ENCODE measurements at places on chromosomes 6 and 20.

- no peak overlapping the region for H3K27ac ChIP-seq
- H3K36me3 ChIP-seq: no peaks in the 10 kb centered on the region
- H3K4me3 ChIP-seq: no peak overlapping the region
- DNase-seq: peak; percentile 42
- H3K4me1 ChIP-seq: 0 out of 2 replicates have a peak, but pooled peaks cover 8% of the 10 kb centered on the region
Observed at GRCh38 chr6:71531006-71531405, 242.4 kb downstream of the OGFRL1 start.

GRCh38 chr6:96391776-96392360 is 129.7 kb upstream of the UFL1 start:
- no peak overlapping the region for H3K27ac ChIP-seq
- H3K4me3 ChIP-seq: no peak overlapping the region
- no peaks in the 10 kb centered on the region for H3K4me1 ChIP-seq
- DNase-seq: peak; percentile 1

GRCh38 chr20:35166242-35166830 is 5.5 kb upstream of the PROCR start:
- no peak overlapping the region for H3K27ac ChIP-seq
- no peaks in the 10 kb centered on the region for H3K4me1 ChIP-seq
- no peak for DNase-seq
- H3K36me3 ChIP-seq: no peaks in the 10 kb centered on the region

- H3K27me3 ChIP-seq: no peaks in the 10 kb centered on the region
- H3K36me3 ChIP-seq: no peaks in the 10 kb centered on the region
- H3K27ac ChIP-seq: no peak overlapping the region
- no peak for DNase-seq
- peak overlapping the region; percentile 92 for H3K4me3 ChIP-seq
Observed at GRCh38 chr6:32174416-32174815, 1.5 kb downstream of the AGPAT1 start.

DNA sequence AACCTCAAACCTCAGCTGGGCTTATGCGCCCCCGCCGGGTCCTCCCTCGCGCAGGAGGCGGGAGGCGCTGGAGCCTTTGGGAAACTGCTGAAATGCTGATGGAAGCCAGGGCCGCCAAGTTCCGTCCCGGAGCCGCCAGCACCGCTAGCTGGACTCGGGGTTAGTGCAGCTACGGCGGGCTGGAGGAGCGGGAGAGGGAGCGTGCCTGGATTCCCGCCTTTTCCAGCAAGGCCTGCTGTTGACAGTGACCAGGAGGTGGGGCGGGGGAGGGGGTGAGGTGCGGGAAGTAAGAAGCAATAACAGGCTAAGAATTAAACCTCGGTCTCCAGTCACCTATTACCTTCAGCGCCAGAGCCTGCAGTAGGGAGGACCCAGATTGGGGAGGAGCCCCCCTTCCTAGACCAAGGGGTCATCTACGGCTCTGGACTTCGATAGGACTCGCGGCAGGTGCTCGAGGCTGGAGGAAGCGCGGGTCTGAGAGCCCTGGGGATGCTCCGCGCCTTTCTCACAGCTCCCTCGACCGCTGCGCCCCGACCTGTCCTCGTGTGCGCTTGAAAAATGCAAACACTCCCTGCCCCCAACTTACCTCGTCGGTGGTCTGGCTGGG is 20.5 kb downstream of the COL9A1 start:
- peaks cover 35% of the 10 kb centered on the region for H3K27me3 ChIP-seq
- no peak for DNase-seq
- no peak overlapping the region for H3K27ac ChIP-seq
- H3K4me1 ChIP-seq: no peaks in the 10 kb centered on the region
- H3K4me3 ChIP-seq: no peak overlapping the region
- no peaks in the 10 kb centered on the region for H3K36me3 ChIP-seq

- no peaks in the 10 kb centered on the region for H3K27me3 ChIP-seq
- no peak overlapping the region for H3K27ac ChIP-seq
- H3K4me3 ChIP-seq: no peak overlapping the region
- peaks cover 9% of the 10 kb centered on the region for H3K4me1 ChIP-seq
- peaks cover 12% of the 10 kb centered on the region for H3K36me3 ChIP-seq
Observed at GRCh38 chr20:17580895-17581294, 11.0 kb downstream of the DSTN start.

DNA sequence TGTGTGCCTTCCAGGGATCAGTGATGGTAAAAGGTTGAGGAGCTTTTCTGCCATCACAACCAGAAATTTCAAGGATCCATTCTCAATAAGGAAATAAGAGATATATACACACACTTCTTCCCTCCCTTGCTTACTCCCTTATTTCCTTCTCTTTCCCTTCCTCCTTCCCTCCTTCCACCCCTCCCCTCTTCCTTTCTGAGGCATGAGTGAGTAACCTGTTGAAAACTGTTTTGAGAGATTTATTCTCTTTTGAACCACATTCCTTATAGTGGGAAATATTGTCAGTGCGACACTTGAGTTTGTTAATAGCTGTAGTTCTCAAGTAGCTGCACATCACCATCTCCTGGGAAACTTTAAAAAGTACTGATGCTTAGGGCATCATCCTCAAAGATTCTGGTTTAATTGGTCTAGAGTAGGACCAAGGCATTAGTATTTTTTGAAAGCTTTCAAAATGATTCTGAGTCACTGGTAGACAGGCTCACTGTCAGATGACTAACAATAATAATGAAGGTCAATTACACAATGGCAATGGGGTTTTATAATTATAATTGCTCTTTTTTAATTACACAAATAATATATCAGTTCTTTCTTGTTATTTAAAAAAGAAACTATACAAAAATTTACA is 109.9 kb downstream of the POPDC3 start:
- H3K36me3 ChIP-seq: no peaks in the 10 kb centered on the region
- no peaks in the 10 kb centered on the region for H3K27me3 ChIP-seq
- peaks cover 4% of the 10 kb centered on the region for H3K4me1 ChIP-seq

- H3K4me3 ChIP-seq: no peak overlapping the region
- DNase-seq: no peak
- peaks cover 24% of the 10 kb centered on the region for H3K36me3 ChIP-seq
- no peaks in the 10 kb centered on the region for H3K27me3 ChIP-seq
- H3K27ac ChIP-seq: no peak overlapping the region
Observed at GRCh38 chr6:158066136-158066781, 84.6 kb downstream of the SYNJ2 start.

DNA sequence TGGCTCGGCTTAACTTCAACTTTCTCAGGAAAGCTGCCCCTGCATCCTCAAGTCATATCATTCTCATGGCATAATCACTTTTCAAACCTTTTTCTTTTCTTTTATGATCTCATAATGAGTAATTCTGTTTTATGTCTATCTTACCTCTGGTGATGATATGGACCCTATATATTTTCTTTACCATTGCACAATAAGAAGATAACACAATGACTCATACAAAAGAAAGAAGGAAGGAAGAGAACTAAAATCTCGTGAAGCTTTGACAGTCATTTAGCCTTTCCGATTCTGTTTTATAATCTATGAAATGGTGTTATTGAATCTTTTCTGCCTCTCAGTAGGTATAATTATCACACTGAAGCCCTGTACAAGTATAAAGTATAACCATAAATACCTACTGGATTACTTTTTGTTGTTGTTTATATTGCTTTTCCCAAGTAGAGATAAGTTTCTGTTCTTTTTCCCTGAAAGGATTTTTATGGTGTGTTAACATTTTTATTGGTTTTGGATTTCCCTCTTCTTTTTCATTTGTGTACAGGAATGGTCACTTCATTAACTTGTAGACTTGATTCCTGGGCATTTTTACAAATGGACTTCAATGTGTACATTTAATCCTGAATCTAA is 300.9 kb downstream of the LAMA2 start:
- H3K4me3 ChIP-seq: no peak overlapping the region
- peak; percentile 52 for DNase-seq
- peak overlapping the region; percentile 44 for H3K27ac ChIP-seq

DNA sequence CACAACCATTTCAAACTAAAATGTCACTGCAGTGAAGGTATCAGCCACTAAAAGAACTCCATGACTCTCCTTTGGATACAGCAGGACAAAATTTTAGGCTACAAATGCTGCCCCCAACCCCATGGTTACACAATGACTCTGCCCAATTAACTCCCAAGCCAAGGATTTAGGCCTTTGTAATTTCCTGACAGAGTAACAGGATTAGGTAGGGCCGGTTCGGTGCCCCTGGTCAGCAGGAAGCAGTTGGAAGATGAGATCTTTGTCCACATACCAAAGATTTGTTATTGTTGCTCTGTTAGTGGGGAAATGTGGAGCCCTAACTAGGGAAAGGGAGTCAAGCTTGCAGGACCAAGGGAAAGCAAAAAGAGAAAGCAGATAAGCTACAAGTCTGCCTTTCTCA is 26.7 kb upstream of the RIPK1 start:
- no peaks in the 10 kb centered on the region for H3K36me3 ChIP-seq
- no peaks in the 10 kb centered on the region for H3K4me1 ChIP-seq
- no peaks in the 10 kb centered on the region for H3K27me3 ChIP-seq

- no peak overlapping the region for H3K4me3 ChIP-seq
- DNase-seq: no peak
- H3K27me3 ChIP-seq: no peaks in the 10 kb centered on the region
- H3K27ac ChIP-seq: peak overlapping the region; percentile 96
- H3K36me3 ChIP-seq: no peaks in the 10 kb centered on the region
Observed at GRCh38 chr6:157814883-157815282, 8.2 kb upstream of the SNX9 start.

DNA sequence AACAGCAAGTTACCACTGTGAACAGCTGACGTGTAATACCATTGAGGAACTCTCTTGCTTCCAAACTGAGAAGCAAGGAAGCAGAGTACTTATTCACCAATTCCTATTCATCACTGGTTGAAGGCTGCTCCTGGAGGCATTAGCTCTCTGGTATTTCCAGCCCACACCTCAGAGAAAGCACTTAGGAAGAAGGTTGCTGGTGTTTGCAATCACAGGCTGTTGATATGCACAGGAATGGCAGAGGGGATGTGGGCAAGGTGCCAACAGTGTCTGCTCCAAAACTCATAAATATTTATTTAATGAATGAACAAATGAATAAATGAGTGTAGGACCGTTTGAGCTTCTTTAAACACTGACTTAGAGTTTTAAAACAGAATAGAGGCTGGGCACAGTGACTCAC is 6.9 kb upstream of the RRBP1 start:
- no peak overlapping the region for H3K27ac ChIP-seq
- H3K27me3 ChIP-seq: peaks cover 35% of the 10 kb centered on the region
- no peaks in the 10 kb centered on the region for H3K4me1 ChIP-seq
- no peak overlapping the region for H3K4me3 ChIP-seq

DNA sequence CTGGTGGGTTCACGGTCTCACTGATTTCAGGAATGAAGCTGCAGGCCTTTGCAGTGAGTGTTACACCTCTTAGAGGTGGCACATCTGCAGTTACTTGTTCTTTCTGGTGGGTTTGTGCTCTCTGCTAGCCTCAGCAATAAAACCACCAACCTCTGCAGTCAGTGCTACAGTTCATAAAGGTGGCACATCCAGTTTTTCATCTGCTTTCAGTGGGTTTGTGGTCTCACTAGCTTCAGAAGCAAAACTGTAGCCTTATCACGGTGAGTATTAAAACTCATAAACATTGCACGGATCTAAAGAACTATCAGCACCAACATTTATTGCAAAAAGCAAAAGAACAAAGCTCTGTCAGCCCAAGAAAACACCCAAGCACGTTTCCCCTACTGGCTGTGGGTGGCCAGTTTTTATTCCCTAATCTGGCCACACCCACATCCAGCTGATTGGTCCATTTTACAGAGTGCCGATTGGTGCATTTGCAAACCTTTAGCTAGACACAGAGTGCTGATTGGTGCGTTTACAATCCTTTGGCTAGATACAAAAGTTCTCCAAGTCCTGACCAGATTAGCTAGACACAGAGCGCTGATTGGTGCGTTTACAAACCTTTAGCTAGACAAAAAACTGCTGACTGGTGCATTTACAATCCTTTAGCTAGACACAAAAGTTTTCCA is 3.4 kb upstream of the TMEM14C start:
- no peaks in the 10 kb centered on the region for H3K27me3 ChIP-seq
- peak overlapping the region; percentile 83 for H3K4me3 ChIP-seq
- no peak overlapping the region for H3K27ac ChIP-seq
- H3K4me1 ChIP-seq: peaks cover 13% of the 10 kb centered on the region

- no peaks in the 10 kb centered on the region for H3K36me3 ChIP-seq
- H3K27me3 ChIP-seq: peaks cover 10% of the 10 kb centered on the region
- no peaks in the 10 kb centered on the region for H3K4me1 ChIP-seq
- H3K27ac ChIP-seq: no peak overlapping the region
- DNase-seq: no peak
- no peak overlapping the region for H3K4me3 ChIP-seq
Observed at GRCh38 chr6:13243033-13243432, 85.3 kb downstream of the TBC1D7 start.
